ENCODE measurements at places on chromosomes 16 and 17. TPM values are rescaled to one million over a fixed set of nuclear protein-coding genes. Genes with fewer than 3 reads are reported as not detected.
A peak's percentile ranks its signal among the peaks of the same experiment; 100 is the strongest.

The NUPR1 gene
- 1,103 TPM for total RNA-seq

DNA sequence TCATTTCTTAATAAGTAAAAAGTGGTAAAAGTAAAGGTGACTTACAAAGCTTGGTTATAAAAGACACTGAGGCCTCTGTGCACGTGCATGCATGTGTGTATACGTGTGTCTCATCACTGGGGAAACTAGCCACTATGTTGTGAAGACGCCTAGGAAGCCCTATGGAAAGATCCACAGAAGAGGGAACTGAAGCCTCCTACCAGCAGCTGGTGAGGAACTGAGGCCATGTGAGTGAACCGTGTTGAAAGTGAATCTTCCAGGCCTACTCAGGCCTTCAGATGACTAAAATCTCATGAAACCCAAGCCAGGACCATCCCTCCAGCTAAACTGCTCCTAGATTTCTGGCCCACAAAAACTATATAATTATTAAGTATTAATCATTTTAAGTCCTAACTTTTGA lies 23.7 kb downstream of the PHLPP2 start:
- H3K27me3 ChIP-seq: no peaks in the 10 kb centered on the region
- DNase-seq: no peak
- H3K27ac ChIP-seq: no peak overlapping the region
- no peaks in the 10 kb centered on the region for H3K4me1 ChIP-seq
- no peak overlapping the region for H3K4me3 ChIP-seq

DNA sequence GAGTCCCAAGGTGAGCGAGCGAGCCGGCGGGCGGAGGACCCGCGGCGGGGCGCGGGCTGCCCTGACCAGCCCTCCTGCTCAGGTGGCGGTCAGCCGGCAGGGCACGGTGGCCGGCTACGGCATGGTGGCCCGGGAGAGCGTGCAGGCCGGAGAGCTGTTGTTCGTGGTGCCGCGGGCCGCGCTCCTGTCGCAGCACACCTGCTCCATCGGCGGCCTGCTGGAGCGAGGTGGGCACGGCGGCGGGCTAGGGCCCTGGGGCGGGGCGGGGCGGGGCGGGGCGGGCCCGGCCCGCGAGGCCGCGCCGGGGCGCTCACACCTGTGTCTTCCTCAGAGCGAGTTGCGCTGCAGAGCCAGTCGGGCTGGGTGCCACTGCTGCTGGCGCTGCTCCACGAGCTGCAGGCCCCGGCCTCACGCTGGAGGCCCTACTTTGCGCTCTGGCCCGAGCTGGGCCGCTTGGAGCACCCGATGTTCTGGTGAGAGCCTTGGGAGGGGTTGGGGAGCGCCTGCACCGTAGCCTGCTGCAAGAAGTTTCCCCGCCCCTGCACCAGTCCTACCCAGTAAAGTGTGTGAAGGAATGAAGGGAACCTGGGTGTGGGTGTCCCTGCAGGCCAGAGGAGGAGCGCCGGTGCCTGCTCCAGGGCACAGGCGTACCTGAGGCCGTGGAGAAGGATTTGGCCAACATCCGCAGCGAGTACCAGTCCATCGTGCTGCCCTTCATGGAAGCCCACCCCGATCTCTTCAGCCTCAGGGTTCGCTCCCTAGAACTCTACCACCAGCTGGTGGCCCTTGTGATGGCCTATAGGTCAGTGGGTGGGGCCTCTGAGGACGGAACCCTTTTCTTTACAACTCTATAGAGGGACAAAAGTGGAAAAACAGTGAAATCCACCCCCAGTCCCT lies 802 bp downstream of the SETD6 start:
- peaks cover 10% of the 10 kb centered on the region for H3K4me1 ChIP-seq
- peak; percentile 65 for DNase-seq
- H3K27me3 ChIP-seq: no peaks in the 10 kb centered on the region
- peaks cover 23% of the 10 kb centered on the region for H3K36me3 ChIP-seq

The ARL17B gene
- 13.7 TPM for total RNA-seq

GRCh38 chr17:75927286-75927922 lies 13.4 kb downstream of the FBF1 start:
- H3K27me3 ChIP-seq: no peaks in the 10 kb centered on the region
- H3K36me3 ChIP-seq: no peaks in the 10 kb centered on the region
- H3K27ac ChIP-seq: no peak overlapping the region
- DNase-seq: no peak

GRCh38 chr17:46121165-46121764 lies 72.0 kb downstream of the KANSL1 start:
- H3K4me1 ChIP-seq: peaks cover 78% of the 10 kb centered on the region
- H3K27ac ChIP-seq: no peak overlapping the region
- no peak overlapping the region for H3K4me3 ChIP-seq
- H3K36me3 ChIP-seq: no peaks in the 10 kb centered on the region
- no peaks in the 10 kb centered on the region for H3K27me3 ChIP-seq
- DNase-seq: no peak

DNA sequence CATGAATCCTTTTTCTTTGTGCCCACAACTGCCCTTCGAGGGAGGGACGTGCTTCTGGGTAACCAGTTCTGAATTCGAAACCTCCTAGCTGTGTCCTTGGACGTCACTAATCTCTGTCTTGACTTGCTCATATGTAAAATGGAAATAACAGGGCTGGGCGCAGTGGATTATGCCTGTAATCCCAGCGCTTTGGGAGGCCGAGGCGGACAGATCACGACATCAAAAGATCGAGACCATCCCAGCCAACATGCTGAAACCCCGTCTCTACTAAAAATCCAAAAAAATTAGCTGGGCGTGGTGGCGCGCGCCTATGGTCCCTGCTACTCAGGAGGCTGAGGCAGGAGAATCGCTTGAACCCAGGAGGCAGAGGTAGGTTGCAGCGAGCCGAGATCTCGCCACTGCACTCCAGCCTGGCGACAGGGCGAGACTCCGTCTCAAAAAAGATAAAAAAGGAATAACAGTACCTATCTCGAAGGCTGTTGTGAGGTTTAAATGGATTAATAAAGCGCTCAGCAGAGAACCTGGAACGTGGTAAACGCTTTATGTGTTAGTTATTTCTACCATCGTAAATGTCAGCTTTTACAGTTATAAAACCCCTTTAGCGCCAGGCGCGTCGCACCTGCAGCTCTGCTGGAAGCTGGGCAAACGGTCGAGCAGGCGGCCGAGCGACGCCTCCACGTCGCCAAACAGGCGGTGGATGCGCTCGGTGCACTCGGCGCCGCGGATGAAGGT lies 641 bp downstream of the COG8 start:
- peaks cover 24% of the 10 kb centered on the region for H3K4me1 ChIP-seq
- H3K36me3 ChIP-seq: peaks cover 39% of the 10 kb centered on the region
- no peaks in the 10 kb centered on the region for H3K27me3 ChIP-seq
- peak overlapping the region; percentile 85 for H3K27ac ChIP-seq
- no peak for DNase-seq

DNA sequence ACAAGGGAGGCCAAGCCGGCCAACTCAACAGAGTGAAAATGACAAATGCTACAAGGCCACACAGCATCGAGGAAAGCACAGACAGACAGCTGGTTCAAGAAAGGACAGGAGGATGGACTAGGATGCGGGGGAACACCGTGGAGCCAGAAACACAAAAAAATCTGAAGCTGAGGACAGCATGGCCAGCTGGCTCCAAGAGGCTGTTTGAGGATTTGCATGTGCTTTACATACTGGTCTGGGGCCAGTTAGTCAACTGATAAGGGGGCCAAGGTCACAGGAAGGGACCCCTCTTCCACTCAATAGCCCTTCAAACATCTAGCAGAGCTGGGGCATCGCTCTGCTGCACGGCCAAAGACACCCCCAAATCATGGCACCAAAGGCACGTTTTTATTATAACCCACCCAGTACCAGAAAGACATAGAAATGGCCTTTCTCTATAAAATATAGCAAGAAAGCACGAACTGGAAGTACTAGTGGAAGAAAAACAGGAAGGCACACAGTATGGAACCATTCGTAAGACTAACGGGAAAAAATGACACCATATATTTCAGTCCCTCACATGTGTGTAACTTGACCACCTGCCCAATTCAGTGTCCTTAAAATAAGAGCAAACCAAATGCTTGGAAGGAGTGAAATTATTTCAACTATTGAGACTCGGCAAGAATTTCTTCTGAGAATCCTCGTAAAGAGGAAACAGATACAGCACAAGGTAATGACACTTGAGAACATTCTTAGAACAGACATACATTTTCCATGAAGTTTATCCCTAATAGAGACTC lies 7.8 kb upstream of the SRL start:
- DNase-seq: no peak
- H3K27ac ChIP-seq: no peak overlapping the region
- no peaks in the 10 kb centered on the region for H3K27me3 ChIP-seq
- no peak overlapping the region for H3K4me3 ChIP-seq
- peaks cover 15% of the 10 kb centered on the region for H3K4me1 ChIP-seq
- no peaks in the 10 kb centered on the region for H3K36me3 ChIP-seq

DNA sequence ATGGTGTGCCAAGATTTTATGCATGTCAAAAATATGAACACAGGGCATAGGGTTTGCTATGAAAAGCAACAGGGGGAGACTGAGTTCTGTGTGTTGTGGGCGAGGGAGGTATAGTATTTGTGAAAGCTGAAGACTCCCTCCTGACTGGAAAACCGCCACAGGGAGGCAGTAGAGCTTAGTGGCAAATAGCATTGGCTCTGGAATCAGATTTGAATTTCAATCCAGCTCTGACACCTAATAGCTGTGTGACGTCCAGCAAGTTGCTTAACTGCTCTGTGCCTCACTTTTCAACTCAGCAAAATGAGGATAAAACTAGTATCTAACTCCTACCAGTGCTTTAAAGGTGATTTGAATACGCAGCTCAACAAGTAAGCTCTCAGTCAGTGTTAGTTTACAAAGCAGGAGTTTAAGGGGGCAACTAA lies 22.0 kb downstream of the KPNA2 start:
- H3K27ac ChIP-seq: no peak overlapping the region
- no peaks in the 10 kb centered on the region for H3K36me3 ChIP-seq
- H3K4me3 ChIP-seq: no peak overlapping the region
- no peak for DNase-seq

DNA sequence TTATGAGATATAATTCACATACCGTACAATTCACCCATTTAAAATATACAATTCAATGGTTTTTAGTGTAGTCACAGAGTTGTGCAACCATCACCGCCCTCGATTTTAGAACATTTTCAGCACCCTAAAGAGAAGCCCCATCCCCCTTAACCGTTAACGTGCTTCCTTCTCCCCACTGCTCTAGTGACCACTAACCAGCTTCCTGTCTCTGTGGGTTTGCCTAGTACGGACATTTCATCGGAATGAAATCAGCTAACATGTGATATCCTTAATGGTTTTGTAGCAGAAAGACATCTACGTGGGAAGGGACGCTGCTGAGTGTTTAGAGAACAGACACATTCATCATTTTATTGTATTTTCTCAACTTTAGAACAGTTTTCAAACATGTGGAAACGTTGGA lies 80.8 kb upstream of the HSBP1 start:
- H3K27ac ChIP-seq: no peak overlapping the region
- H3K27me3 ChIP-seq: no peaks in the 10 kb centered on the region
- DNase-seq: no peak
- H3K36me3 ChIP-seq: no peaks in the 10 kb centered on the region
- H3K4me1 ChIP-seq: no peaks in the 10 kb centered on the region

The OR3A2 gene
- total RNA-seq: not detected

The CHST4 gene
- total RNA-seq: not detected

The PYY gene
- total RNA-seq: not detected

DNA sequence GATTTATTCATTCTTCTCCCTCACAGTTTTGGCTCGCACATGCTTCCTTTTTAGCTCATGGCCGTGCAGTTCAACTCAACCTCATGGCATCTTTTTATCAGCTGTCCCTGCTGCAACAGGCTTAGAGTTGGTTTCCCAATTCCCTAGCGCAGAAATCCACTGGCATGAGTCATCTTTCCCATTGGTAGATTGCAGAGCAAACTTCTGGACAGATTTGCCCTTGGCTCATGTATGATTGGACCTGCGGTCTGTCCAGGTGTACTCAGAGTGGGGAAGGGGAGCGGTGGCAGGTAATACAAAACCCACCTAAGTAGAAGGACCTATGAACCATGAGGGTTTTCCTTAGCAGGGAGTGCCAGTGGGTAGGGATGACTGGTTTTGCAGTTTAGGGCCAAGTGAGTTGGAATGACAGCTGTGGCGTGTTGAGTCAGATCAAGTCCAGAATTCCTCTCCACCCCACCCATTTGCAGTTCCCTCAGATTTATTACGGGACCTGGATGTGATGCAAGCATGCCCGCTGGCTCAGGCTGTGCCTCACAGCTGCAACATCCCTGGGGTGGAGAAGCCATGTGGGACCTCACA lies 584.7 kb downstream of the WWOX start:
- no peak for DNase-seq
- no peak overlapping the region for H3K4me3 ChIP-seq
- H3K27me3 ChIP-seq: no peaks in the 10 kb centered on the region
- peaks cover 6% of the 10 kb centered on the region for H3K4me1 ChIP-seq
- peak overlapping the region; percentile 57 for H3K27ac ChIP-seq

- no peak overlapping the region for H3K4me3 ChIP-seq
- H3K36me3 ChIP-seq: no peaks in the 10 kb centered on the region
- H3K27me3 ChIP-seq: no peaks in the 10 kb centered on the region
- no peak for DNase-seq
- peaks cover 5% of the 10 kb centered on the region for H3K4me1 ChIP-seq
Measured at GRCh38 chr16:10383626-10384025, 2.2 kb upstream of the ATF7IP2 start.

- DNase-seq: peak; percentile 7
- H3K27ac ChIP-seq: no peak within 1 kb of the TSS
- no peaks in the 10 kb centered on the region for H3K4me1 ChIP-seq
- H3K36me3 ChIP-seq: no peaks in the 10 kb centered on the region
Measured at GRCh38 chr16:24255456-24256371, at the start of gene CACNG3. CACNG3 (plus strand) TSS chr16:24256335; CDS start chr16:24256755, 420 bp downstream.

- no peak overlapping the region for H3K27ac ChIP-seq
- no peak overlapping the region for H3K4me3 ChIP-seq
- peaks cover 4% of the 10 kb centered on the region for H3K4me1 ChIP-seq
Measured at GRCh38 chr16:88585927-88586581, 15.9 kb downstream of the ZC3H18 start.

- no peaks in the 10 kb centered on the region for H3K27me3 ChIP-seq
- no peak overlapping the region for H3K4me3 ChIP-seq
- no peak overlapping the region for H3K27ac ChIP-seq
- no peaks in the 10 kb centered on the region for H3K4me1 ChIP-seq
- no peaks in the 10 kb centered on the region for H3K36me3 ChIP-seq
Measured at GRCh38 chr17:43328650-43329049, 70.1 kb upstream of the ARL4D start.

- H3K4me1 ChIP-seq: no peaks in the 10 kb centered on the region
- H3K27me3 ChIP-seq: no peaks in the 10 kb centered on the region
- no peak overlapping the region for H3K4me3 ChIP-seq
- no peaks in the 10 kb centered on the region for H3K36me3 ChIP-seq
Measured at GRCh38 chr17:78329263-78330059, 30.4 kb downstream of the SOCS3 start.

GRCh38 chr16:15689290-15689689 lies 39.2 kb downstream of the NDE1 start:
- H3K27ac ChIP-seq: no peak overlapping the region
- H3K4me3 ChIP-seq: no peak overlapping the region
- H3K36me3 ChIP-seq: peaks cover 33% of the 10 kb centered on the region
- no peaks in the 10 kb centered on the region for H3K27me3 ChIP-seq
- DNase-seq: no peak
